Cardiac muscle cell (in vitro differentiated cells and primary cell): ENCODE measurements at places on chromosomes 13 and 19. TPM values are rescaled to one million over a fixed set of nuclear protein-coding genes. Genes with fewer than 3 reads are reported as not detected.

Gene TNNI3
- 64.5 and 78.6 TPM in 2 replicates for total RNA-seq

GRCh38 chr13:59301174-59301567, 862.6 kb downstream of the DIAPH3 start:
- DNase-seq = no peak

Gene IRGC
- not detected in 2 replicates for total RNA-seq

- DNase-seq = no peak
Measured at GRCh38 chr19:33440241-33440640, 66.7 kb downstream of the CEBPG start.

- peak; percentile 84 for DNase-seq
Measured at GRCh38 chr19:14402332-14403144, 16.6 kb downstream of the DDX39A start.

GRCh38 chr13:31588316-31588715, 151.0 kb upstream of the RXFP2 start:
- no peak for DNase-seq

DNA sequence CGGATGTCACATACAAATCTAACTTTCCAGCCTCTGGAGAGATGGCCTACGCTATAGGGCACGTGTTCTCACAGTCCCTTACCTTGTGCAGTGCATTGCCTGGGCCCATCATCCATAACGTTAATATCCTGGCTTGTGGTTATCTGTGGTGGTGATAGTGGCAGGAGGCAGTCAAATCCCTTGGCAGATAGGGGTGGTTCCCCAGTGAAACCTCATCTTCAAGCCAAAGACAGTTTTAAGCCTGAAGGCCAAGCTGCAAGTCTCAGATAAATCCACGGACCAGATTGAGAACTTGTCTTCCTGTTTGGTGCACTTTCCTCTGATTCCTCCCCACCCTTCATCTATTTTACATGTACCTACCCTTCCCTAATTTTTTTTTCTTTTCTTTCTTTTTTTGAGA, 4.3 kb upstream of the FBXO17 start:
- DNase-seq = no peak

GRCh38 chr13:112179421-112179820, 112.5 kb downstream of the SOX1 start:
- DNase-seq = no peak

DNA sequence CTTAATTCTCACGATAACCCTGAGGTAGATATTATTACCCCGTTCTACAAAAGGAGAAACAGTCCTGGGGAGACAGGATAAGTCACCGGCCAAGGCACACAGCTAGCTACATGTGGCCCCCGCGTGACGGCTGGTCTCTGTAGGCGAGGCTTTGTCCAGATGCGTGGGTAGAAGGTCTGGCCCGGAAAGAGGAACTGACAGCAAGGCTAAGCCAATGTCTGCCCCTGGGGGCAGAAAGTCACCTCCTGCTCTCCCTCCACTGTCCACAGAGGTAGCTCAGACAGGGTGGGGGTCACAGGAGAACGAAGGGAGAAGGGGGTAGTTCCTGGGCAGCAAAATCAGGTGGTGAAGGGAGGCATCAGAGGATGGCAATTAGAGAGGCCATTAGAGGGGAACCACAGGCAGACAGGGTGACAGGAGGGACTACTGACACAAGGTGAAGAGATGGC, 1.8 kb downstream of the APOC4 start:
- no peak for DNase-seq

- DNase-seq = peak; percentile 41
Measured at GRCh38 chr19:53906211-53907192, 2.6 kb upstream of the CACNG7 start.

DNA sequence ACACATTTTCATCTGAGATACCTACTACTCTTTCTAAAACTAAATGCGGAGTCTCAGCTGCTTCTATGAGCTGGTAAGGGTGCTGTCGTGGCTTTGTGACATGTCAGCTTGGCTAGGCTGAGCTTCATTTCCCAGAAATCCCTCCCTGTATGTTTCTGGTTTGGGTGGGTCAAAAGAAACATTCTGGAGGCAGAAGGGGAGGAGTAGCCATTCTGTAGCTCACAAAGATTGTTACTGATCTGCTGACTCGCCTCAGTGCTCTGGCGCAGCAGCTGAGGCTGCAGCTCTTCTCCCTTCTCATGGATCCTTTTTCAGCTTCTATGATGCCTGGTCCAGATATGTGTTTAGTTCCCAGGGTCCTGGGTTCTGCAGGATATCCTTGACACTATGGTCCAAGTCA, 114.7 kb downstream of the RAP2A start:
- DNase-seq = no peak

Gene ZNF808
- total RNA-seq = 19.0 and 22.9 TPM in 2 replicates

GRCh38 chr13:100657881-100658315, 16.7 kb downstream of the TMTC4 start:
- DNase-seq = no peak

Gene ZNF582
- 10.1 and 13.5 TPM in 2 replicates for total RNA-seq

DNA sequence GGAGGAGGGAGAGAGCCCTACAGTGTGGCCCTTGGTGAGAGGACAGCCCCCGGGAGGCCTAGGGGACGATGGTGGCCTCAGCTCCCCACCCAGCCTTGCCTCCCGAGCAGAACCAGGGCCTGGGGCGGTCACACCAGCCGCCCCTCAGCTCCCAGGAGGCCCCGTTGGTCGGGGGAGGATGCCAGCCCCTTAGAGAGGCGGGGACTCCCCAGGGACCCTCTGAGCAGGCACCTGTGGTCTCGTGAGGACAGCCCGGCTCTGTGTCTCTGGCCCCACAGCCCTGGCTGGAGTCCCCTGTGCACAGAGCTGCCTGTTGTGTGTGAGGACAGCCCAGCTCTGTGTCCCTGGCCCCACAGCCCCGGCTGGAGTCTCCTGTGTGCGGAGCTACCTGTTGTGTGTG, 158.8 kb downstream of the KDM4B start:
- no peak for DNase-seq

- DNase-seq = peak; percentile 82
Measured at GRCh38 chr13:105991622-105992277, 543.7 kb downstream of the EFNB2 start.

- no peak for DNase-seq
Measured at GRCh38 chr19:44816301-44816700, 7.4 kb downstream of the BCAM start.

Gene HSPB6
- 0.51 and 2.5 TPM in 2 replicates for total RNA-seq

GRCh38 chr13:93927431-93927830, 552.1 kb downstream of the DCT start:
- DNase-seq = no peak

Gene KASH5
- 0.27 TPM in 1 of 2 replicates, not detected in the other for total RNA-seq

DNA sequence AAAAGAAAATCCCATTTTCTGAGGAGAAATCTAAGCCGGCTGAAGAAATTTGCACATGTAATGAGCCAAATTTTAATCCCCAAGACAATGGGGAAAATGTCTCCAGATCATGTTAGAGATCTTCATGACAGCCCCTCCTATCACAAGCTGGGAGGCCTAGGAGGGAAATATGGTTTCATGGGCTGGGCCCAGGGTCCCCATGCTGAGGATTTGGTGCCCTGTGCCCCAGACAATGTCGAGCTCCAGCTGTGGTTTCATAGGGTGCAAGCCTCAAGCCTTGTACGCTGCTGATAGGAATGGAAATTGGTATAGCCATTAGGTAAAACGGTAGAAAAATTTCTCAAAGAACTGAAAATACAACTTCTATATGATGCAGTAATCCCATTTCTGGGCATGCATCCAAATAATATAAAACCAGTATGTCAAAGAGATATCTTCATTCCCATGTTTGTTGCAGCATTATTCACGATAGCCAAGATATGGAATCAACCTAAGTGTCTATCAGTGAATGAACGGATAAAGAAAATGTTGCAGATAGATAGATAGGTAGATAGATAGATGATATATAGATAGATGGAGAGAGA, 19.3 kb upstream of the FREM2 start:
- no peak for DNase-seq

DNA sequence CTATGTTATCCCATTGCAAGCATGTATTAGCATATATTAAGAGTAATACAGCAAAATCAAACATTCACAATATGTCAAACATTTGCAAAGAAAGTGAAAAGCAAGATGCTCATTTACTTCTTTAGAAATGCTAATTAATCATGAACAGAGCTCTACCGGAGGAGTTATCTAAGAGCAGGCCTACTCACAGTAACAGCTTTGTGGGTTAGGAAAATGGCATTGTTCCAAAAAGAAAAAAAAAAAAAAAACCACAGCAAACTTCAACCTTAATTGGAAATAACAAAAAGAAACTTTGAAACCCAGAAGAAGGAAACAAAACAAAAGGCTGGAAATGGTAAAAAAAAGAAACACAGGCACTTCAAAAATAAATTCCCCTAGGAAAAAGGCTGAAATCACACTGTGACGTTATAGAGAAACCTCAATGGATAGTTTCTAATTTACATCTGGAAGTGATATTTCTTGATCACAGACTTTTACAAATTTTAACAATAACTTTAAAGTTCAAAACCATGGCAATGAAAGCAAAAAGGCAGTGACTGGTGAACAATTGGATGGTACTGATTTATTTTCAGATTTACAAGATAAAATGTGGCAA, 1236.8 kb upstream of the SPRY2 start:
- peak; percentile 5 for DNase-seq

GRCh38 chr19:51735759-51736449, 12.1 kb upstream of the HAS1 start:
- DNase-seq = peak; percentile 97

- no peak for DNase-seq
Measured at GRCh38 chr13:76991432-76991795, 467 bp upstream of the CLN5 start.

DNA sequence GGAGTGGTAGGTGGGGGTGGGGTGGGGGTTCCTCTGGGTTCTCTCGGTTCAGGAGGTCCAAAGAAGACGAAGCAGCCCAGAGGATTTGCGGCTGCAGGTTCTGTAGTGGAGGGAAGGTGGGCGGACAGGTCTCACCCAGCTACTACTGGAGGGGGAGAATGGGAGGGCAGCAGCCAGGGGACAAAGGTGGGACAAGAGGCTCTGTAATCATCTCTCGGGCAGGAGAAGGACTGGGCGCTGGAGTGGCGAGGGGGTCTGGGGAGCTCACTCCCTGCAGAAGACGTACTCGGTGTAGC, 1.4 kb downstream of the KCTD12 start:
- no peak for DNase-seq

DNA sequence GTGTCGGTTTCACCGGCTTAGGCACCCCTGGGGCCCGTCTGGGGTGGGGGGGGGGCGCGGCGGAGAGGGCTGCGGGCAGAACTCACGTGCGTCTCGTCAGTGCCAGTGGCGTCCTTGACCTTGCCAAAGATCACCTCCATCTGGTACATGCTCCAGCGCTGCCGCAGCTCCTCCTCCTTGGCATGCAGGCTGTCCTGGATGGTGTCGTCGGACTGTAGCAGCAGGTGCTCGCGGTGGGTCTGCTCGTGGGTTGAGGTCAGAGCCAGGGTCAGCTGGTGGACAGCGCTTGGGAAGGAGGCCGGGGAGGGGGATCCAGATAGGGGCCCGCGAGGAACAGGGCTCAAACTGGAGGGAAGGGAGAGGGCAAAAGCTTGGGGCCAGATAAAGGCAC, 4.7 kb upstream of the RGL3 start:
- no peak for DNase-seq

- DNase-seq = no peak
Measured at GRCh38 chr13:45941261-45941660, 89.7 kb upstream of the SIAH3 start.

Gene CEACAM19
- total RNA-seq = 3.8 and 8.4 TPM in 2 replicates

DNA sequence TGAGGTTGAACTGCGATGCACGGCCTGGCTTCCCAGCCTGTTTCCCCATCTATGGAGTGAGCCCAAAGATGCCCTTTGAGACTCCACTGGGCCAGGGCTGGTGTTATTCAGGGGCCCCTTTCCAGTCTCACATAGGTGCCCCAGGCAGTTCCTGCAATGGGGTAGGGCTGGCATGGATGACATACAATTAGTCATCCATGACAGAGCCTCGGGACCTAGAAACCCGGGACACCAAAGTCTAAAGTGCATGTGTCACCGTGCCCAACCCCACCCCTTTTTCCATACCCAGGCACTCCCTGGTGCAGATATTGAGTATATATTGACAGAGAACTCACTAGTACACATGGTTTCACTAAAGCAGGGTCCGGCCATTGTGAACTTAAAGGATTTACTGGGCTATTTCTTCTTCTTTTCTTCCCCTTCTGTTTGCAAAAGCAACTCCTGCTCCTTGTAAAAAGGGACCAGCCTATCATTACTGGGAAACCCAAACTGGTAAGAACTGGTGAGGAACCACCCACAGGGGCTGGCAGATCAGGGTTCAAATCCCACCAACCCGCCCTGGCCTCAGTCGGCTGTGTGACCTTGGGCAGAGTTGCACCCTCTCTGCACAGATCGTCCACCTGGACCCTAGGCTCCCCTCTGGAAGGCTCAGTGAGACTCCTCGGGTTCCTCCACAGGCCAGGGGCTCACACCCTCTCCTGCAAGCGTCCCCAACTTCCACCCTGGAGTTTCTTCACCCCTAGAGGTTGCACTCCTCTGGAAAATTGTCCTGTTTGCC, 2.7 kb downstream of the B3GNT3 start:
- no peak for DNase-seq

- DNase-seq = peak; percentile 19
Measured at GRCh38 chr13:99988529-99989275, 7.1 kb downstream of the ZIC2 start.

Gene IGFL1
- not detected in 2 replicates for total RNA-seq

DNA sequence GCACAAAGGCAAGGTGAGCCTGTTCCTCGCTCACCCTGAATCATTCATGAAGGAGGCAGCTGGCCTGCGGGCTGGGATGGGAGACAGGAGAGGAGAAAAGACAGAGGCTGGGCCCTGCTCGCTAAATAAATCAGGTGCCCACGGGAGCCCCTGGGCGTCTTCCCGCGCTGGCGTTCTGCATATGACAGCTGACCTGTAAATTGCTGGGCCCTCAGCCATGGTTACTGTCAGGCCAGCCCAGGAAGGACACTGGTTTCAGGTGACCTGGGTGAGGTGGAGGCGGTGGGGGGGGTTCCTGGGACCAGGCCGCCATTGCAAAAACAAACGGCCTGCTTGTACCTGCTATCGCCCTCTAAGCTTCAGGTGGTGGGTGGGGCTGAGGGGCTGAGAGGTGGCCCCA, 3.4 kb upstream of the PTBP1 start:
- no peak for DNase-seq

GRCh38 chr13:55999709-56000108, 1141.0 kb upstream of the PRR20A start:
- DNase-seq = peak; percentile 35
